Left kidney (tissue), 8 donors: ENCODE measurements at places on chromosomes 6 and 20.

DNA sequence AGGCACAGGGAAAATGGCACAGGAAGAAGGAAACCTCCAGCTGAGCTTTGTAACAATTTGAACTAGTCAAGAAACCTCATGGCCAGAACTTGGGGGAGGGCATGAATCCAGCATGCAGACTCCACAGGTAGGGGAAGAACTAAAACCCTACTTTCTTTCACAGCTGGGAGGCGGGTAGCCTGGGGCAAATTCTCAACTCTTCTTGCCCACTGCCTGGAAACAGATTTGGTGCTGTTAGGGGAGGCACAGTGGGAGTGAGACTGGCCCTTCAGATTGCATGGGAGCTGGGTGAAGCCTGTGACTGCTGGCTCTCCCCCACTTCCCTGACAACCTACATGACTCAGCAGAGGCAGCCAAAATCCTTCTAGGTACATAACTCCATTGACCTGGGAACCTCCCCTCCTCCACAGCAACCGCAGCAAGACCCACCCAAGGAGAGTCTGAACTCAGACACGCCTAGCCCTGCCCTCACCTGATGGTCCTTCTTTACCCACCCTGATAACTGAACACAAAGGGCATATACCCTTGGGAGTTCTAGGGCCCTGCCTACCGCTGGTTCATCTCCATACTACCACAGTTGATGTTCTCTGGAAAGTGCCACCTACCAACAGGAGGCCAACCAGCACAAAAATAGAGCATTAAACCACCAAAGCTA, 37.2 kb upstream of the TRIM27 start:
- DNase-seq = no peak

DNA sequence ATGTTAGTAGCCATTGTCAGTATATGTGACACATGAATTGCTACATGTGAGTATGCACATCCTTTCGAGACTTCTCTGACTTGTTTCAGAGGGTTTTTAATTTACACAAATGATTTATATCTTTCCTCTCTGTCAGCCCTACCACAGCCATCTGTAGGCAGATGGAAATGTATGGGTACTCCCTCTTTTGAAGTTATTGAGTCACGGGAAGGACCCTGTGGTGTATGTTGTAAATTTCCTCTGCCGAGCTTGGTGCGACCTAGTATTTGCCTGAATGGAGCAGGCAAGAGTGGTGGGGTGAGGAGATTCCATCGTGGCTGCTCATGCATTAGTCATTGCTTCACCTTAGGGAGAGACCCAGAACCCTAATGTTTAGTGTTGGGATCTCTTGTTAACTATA, 171.9 kb downstream of the JARID2 start:
- no peak for DNase-seq

DNA sequence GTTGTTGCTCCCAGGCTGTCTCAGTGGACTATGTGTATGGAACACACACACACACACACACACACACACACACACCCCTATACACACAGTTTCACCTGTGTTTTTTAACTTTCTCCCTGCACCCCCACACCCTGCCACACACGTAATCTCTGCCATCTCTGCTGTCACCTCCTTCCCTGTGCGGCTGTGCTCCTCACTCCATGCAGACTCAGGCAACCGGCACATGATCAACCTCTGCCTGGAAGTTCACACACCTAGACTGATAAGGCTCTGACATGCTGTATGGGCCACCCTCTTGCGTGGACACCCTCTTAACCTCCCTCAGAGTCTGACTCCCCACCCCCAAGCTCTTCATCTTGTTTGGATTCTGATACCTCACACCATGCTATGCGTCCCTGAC, 152.3 kb upstream of the THEMIS start:
- DNase-seq = no peak

DNA sequence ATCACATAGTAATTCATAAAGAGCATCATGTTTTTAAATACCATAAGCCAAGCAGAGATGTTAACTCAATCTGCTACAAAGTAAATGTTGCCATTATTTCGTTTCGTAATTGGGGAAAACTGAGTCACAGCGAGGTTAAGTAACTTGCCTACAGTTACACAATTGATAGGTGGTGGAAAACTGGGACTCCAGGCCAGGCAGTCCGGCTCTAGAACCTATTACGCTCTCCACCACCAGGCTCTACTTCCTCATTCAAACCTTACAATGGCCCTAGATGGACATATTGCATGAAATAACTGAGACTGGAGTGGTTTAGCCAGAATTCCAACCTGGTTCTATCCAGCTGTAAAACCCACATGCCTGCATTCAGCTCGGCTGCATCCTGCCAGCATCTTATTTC, 58.2 kb downstream of the LINC00237 start:
- DNase-seq = no peak

- peak; percentile 93 for DNase-seq
Measured at GRCh38 chr20:31608251-31608945, 3.3 kb downstream of the ID1 start.
